MV-4-11 (cell line): ENCODE measurements at places on chromosomes 1 and 21.
A peak's percentile ranks its signal among the peaks of the same experiment; 100 is the strongest.

- no peak for DNase-seq
Observed at GRCh38 chr1:201495551-201496295, 11.2 kb downstream of the CSRP1 start.

- no peak for DNase-seq
Observed at GRCh38 chr1:165954940-165955339, 127.5 kb downstream of the UCK2 start.

GRCh38 chr1:78855258-78855657 lies 151.3 kb downstream of the ADGRL4 start:
- peak; percentile 65 for DNase-seq

GRCh38 chr1:119428991-119429390 lies 14.0 kb downstream of the HSD3B2 start:
- DNase-seq = no peak

- peak; percentile 85 for DNase-seq
Observed at GRCh38 chr1:182080955-182081582, 19.6 kb upstream of the ZNF648 start.

DNA sequence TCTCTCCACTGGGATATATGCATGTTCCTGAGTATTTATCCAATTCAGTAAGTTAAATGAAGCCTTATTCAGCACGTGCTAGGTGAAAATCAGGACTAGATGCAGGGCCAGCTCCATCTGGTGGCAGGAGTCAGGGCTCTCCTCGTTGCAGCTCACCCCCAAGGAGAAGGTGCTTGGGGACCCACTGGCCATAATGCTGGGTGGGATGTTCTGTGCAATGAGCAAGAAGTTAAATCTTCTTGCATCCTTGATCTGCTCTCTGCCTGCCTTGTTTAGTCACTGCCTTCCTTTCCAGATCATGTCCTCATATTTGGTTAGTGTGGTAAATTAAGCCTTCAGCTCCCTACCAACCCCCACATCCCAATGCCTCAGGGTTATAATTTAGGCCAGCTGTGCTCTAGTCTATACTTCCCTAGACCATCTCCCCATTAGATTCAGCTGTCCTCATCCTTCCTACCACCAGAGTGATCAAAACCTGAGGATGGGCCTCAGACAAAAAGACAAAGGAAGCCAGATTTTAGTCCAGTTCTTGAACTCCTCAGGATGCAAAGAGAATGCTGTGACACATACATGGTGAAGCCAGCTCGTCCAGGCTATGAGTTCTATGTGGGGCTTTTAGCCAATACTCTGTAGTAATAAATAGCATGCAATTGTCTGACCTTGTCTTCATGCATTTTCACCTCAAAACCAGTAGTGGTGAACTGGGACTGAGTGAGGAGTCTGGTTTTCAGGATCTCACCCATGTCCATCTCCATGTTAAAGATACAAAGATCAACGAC lies 55.9 kb downstream of the SEC16B start:
- no peak for DNase-seq

DNA sequence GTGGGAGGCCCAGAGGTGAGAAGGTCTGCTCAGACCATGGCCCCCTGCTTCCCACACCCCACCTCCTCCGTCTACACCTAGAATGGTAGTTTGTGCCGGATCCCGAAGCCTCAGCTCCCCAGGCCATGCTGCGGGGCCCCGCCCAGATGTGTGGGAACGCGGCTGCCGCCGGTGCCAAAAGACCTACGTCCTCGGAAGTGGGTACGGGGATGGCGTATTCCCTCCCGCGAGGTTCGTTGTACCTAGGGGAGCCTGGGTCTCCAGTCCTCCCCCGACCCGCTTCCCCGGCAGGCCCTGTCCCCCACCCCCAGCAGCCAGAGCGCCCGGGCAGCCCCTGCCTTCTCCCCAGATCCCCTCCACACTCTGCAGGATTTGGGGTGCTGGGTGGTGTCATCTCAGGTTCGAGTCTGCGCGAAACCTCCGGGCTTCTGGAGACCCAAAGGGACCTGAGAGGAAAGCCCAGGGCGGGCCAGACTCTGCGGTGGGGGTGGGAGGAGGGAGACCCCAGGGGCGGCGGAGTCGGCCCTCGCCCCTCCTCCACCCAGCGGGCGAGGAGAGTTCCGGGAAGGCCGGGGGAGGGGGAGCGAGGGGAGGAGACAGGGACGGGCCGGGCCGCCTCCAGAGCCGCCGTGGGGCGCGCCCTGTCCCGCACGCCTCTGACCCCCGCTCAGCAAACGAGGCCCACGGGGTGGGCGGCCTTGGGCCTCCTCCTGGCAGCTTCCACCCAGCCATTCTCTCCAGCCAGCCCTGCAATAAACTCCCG lies 6.2 kb upstream of the PRDM16 start:
- no peak for DNase-seq

GRCh38 chr1:83901547-83902155 lies 97.3 kb downstream of the TTLL7 start:
- DNase-seq = no peak

- DNase-seq = no peak
Observed at GRCh38 chr1:246425895-246426294, 81.2 kb downstream of the SMYD3 start.

GRCh38 chr1:147717051-147717705 lies 43.2 kb downstream of the GJA5 start:
- no peak for DNase-seq

- DNase-seq = no peak
Observed at GRCh38 chr1:211832661-211833060, 2.1 kb upstream of the LPGAT1 start.

DNA sequence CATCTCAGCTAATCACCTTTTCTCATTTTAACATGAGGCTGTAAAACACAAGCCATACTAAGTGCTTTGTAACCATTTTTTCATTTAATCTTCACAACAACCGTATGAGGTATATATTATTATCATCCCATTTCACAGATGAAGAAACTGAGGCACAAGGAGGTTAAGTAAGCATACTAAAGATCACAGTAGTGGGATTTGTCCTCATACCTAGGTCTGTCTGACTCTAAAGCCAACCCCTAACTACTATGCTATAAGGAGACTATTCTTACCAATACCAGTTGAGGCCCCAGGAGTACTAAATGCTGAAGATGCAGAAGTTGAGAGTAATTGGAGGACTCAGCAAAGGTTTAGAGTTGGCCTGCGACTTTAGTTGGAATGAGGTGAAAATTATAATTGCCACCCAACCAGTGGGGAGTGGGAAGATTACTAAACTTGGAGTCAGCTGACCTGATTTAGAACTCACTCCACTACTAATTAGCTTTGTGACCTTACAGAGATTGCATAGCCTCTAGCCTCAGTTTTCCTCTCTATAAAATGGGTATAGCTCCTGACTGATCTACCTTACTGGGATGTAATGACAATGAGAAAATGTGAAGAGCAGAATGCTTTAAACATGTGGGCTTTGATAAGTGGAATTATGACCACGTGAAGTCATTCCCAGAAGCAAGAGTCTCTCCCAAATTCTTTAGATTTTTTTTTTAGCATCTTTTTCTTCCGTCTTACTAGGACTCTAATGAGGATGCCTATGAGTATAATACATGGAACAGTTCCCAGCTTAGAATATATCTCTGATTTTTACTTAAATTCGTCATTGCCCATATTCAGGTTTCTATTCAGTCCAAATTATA lies 85.8 kb upstream of the IPO9 start:
- no peak for DNase-seq

- DNase-seq = peak; percentile 85
Observed at GRCh38 chr1:247646867-247647266, 32.7 kb downstream of the OR13G1 start.

DNA sequence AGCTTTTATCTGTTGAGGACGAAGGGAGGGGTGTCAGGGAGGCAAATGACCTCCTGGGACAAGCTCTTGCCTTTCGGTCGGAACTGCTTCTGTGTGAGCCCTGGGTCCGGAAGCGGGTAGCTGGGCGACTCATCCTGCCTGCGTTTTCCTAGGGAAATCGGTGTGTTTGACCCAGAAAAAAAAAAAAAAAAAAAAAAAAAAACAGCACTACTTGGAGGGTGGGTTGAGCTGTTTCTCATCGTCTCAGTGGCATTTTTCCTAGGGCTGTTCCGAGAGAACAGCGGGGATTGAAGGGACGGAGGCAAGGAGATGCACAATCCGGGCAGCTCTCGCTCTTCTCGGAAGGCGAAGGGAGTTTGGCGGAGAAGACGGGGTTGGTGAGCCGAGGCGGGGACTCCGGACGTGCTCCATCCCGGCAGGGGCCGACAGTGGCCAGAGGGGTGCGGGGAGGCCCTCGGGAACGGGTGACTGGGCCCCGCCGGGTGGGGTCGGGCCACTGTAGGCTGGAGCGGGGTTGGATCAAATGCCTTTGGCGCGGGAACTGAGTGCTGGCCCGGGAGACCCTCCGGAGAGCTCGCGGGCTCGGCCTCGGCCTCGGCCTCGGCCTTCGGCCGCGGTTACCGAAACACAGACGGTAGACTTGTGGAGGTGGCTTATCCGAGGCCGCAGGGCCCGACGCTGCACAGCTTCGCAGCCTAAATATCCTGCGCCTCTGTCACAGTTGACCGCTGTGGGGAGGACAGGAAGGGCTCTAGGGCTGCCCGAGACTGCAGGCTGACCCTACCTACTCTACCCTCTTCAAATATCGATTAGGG lies 2.4 kb upstream of the BARHL2 start:
- DNase-seq = no peak

- DNase-seq = no peak
Observed at GRCh38 chr1:117364240-117364639, 3.0 kb upstream of the MAN1A2 start.

- peak; percentile 29 for DNase-seq
Observed at GRCh38 chr1:75203415-75204277, 69.5 kb downstream of the LHX8 start.

DNA sequence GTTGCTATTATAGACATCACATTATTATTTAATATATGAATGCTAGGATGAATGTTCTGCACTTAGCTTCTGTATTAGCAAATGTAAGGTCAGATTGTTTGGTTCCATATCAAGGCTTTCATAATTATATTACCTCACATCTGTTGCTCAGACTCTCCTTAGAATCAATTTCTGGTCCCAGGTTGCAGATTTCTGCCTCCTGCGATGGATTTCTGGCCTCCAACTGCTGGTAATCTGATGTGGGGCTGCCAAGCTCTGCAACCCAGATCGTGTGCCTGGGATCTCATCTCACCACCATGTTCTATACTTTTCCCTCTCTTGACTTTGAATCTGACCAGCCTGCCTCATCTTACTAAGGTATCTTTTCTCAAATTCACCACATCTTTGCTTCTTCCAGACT lies 25.2 kb downstream of the PLPPR5 start:
- DNase-seq = no peak

GRCh38 chr1:17881761-17882160 lies 126.6 kb downstream of the ACTL8 start:
- no peak for DNase-seq

GRCh38 chr21:43894206-43894577 lies 29.2 kb downstream of the AGPAT3 start:
- DNase-seq = no peak

- no peak for DNase-seq
Observed at GRCh38 chr1:100266741-100267140, 725 bp downstream of the RTCA start.

- no peak for DNase-seq
Observed at GRCh38 chr1:28193701-28194161, 17.2 kb upstream of the PTAFR start.

GRCh38 chr1:19177811-19178210 lies 32.3 kb downstream of the UBR4 start:
- no peak for DNase-seq

GRCh38 chr1:101365186-101365585 lies 128.4 kb downstream of the S1PR1 start:
- DNase-seq = no peak

GRCh38 chr1:10322821-10323220 lies 76.0 kb upstream of the PGD start:
- no peak for DNase-seq

DNA sequence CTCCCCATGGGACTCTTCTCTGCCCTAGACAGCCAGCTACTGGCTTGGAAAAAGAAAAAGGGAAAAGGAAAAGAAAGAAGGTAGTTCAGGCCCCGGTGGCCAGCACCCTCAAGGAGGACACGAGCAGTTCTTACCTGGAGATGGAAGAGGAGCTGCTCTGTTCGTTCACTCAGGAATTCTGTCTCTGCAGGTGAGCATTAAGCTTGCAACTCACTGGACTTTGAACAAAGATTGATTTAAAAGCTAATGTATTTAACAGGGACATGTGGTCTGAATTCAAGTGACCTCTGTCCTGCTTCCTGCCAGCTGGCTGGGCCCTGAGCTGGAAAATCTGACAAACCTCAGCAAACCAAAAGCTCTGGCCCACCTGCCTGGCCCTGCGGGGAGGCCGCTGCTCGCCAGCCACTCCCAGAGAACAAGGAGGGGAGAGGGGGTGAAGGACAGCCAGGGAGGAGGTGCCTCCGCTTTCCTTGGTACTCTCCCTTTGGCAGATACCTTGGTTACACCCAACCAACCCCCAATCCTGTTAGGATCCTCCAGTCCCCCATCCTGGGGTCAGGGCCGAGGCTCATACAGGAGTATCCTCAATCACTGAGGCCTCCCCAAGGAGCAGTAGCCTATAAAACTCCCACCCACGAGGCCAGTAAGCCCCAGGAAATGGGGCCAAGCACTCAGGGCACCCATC lies at the start of gene PDZK1:
Gene PDZK1 (minus strand): TSS at position 186 of the 685 bp plus-strand sequence. CDS start 19,347 bp downstream, outside the sequence.
- DNase-seq = no peak

DNA sequence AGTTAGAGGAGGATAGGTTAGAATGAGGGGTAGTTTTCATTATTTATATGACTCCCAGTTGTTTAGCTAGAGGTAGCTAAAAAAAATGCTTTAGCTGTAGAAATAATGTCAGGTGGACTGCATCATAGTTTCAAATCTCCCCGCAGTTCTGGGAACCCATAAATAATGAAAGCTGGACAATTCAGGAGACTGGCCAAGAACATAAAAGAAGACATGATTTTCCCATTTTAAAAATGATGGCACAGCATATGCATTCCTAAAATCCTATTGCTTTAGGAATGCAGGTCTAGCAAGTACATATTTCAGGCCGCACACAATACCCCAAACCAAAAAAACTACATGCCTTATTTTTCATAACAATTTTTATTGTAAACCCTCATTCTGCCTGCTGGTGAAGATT lies 143.3 kb downstream of the CTH start:
- DNase-seq = no peak

DNA sequence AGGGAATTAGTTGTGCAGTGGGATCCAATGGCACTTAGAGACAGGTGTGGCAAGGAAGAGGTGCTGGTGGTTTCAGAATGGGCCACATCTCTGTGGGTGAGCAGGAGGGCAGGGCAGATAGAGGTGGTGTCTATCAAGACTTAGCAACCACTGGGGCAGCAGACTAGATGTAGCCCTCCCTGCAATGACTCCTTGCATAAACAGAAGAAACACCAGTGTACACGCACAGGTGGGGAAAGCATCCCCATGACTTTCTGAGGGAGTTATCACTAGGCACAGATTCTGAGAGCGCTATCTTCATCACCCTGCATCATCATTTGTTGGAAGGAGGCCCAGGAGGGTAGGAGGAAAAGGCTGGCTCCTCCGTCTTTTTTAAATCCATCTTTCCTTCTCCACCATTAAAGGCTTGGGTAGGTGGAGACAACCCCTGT lies 58.4 kb downstream of the PLXNA2 start:
- no peak for DNase-seq

- no peak for DNase-seq
Observed at GRCh38 chr1:3821004-3821403, 24.7 kb upstream of the LRRC47 start.

- no peak for DNase-seq
Observed at GRCh38 chr1:209364716-209365115, 218.8 kb upstream of the CAMK1G start.
